Stimulated activated CD8-positive, alpha-beta memory T cell treated with anti-CD3 and anti-CD28 coated beads, Interleukin-4, amount 100 ng/mL, for 48 hours (primary cell): ENCODE measurements at places on chromosomes 7 and 10.
A peak's percentile ranks its signal among the peaks of the same experiment; 100 is the strongest.

- DNase-seq: no peak
These were observed 94.4 kb upstream of the PRR15 start for GRCh38 chr7:29469281-29469680.

DNA sequence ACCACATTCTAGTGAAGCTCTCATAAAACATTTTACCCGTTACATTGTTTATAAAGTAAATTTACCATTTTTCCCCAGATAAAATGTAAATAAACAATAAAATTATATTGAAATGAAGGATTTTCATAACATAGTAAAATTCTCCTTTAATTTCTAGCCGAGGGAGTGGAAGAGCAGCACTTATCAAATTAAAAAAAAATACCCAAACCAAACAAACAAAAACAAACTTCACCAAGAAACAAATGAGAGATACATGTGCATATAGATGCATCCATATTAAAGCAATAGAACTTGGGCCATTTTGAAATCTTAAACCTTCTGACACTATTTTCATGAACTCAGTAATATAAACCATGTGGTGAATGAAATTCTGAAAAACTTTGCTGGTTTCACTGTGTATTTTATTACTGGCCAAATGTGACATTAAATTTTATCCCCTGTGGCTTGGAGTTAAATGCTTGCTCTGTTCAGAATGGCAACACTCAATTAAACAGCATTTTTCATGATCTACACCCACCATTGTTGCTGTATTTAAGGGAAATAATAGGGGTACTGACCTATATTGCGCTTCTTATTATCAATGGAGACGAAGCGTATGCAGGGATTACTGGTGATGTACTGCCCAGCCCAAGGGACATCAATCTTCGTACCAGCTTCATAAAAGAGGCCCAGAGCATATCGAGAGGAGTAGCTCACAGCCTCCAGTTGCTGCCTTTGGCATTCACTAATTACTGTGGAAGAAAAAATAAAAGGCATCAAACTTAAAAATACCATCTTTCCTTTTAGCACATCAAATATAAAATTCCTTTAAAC is 220.9 kb downstream of the RNLS start:
- DNase-seq: no peak

DNA sequence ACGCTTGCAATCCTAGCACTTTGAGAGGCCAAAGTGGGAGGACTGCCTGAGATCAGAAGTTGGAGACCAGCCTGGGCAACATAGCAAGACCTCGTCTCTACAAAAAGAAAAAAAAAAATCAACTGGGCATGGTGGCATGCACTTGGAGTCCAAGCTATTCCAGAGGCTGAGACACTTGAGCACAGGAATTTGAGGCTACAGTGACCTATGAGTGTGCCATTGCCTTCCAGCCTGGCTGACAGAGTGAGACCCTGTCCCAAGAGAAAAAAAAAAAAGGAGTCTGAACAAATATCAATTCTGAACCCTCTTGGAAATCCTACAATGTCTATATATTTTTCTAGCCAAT is 126.8 kb upstream of the NRP1 start:
- DNase-seq: no peak

DNA sequence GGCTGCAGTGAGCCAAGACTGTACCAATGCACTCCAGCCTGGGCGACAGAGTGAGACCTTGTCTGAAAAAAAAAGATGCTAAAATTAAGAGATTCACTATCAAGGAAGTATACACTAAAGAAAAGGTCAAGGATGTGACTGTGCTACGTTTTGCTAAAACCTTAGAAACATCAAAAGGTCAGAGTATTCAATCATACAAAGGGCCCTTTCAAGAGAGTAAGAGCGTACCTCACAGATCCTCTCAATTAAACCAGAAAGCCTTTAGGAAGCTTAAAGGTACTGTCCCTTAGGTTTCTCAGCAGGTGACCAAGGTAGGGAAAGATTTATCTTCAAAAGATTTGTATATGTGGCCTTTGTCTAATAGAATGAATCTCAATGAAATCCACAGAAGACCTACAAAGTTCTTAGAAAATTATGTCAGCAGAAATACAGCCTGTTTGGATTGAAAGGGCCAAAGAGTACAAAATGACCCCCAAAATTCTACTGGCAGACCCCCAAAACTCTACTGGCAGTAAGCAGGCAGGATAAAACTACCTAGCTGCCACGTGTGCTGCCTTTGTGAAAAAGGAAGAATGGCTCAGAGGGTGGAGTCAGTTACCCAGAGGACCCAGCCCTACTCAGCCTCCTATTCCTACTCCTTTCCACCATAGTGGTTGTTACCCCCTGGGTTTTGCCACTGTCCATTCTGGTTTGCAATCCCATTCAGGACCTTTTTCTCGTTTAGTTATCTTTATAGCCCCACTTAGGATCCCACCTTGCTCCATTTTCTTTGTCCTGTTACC is 36.7 kb downstream of the ARHGAP19 start:
- no peak for DNase-seq

- DNase-seq: no peak
These were observed 105.4 kb upstream of the GLI3 start for GRCh38 chr7:42342381-42342780.

GRCh38 chr7:46126675-46127300 is 205.7 kb upstream of the IGFBP3 start:
- no peak for DNase-seq

- peak; percentile 24 for DNase-seq
These were observed 173.5 kb downstream of the CUX1 start for GRCh38 chr7:101990811-101991418.

DNA sequence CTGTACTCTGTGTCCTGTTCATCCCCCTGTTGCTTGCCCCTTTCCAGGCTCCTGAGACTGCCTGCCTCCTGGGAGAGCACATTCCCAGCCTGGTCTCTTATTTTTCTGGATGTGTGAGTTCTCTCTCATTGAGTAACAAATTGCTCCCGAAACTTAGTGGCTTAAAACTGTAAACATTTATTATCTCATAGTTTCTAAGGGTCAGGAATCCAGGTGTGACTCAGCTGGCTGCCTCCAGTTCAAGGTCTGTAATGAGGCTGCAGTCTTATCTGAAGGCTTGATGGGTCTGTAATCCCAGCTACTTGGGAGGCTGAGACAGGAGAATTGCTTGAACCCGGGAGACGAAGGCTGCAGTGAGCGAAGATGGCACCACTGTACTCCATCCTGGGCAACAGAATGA is 53.6 kb upstream of the PRR15 start:
- no peak for DNase-seq

- no peak for DNase-seq
These were observed 66.4 kb downstream of the GALNT17 start for GRCh38 chr7:71198391-71198790.

DNA sequence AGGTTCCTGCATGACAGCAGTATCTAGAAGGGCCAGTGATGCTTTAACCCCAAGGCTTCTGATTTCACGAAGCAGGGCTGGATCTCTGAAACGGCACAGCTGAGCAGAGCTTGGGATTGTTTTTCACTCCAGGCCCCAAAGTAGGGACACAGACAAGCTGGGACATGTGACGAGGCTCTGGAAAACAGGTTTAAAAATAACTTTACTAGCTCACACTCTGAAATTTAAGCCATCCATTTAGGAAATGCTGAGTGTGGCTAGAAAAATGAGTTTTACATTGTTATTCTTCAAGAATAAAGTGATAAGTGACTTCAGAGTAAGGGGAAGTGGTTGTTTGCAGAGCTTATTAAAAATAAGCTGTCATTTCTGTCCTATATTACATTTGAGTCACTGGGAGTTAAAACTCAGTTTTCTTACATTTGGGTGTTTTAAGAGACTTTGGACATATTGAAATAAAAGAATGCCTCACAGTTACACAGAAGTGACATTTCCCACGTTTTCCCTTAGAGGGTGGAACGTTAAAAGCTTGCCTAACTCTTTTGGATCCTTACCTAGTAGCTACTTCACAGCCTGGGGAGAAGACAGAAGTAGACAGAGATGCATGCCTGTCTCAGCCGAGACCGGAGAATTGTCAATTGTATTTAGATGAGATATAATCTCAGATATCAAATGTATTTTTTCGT is 107.8 kb downstream of the GALNT17 start:
- no peak for DNase-seq

DNA sequence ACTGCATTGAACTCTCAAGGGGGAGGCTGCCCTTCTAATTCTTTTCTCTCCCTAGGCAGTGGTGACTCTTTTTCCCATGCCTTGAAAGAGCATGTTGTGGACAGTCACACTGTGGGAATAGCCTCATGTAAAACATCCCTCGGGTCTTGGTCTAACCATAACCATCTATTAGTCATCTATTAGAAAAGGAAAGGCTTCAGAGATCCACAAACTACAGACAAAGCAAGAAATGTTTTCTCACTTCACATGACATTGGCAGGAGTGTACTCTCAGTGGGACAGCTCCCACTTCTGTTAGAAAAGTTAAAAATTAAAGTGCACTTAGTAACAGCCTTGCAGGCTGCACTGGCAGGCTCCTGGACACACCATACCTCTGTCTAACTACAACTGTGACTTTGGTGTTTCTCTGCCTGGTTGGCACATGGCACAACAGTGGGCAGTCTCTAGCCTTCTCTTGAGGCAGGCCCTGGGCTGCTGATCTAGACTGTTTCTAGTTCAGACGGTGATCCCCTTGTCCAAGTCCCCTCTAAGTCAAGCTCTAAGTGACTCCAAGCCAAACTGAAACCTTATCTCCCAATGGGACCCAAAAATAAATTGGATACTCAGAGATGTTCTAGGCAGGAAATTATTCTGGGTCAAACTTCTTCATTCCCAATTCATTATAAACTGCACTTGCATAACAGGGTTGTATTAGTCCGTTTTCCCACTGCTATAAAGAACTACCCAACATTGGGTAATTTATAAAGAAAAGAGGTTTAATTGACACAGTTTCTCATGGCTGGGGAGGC is 57.9 kb upstream of the ITGB1 start:
- no peak for DNase-seq

DNA sequence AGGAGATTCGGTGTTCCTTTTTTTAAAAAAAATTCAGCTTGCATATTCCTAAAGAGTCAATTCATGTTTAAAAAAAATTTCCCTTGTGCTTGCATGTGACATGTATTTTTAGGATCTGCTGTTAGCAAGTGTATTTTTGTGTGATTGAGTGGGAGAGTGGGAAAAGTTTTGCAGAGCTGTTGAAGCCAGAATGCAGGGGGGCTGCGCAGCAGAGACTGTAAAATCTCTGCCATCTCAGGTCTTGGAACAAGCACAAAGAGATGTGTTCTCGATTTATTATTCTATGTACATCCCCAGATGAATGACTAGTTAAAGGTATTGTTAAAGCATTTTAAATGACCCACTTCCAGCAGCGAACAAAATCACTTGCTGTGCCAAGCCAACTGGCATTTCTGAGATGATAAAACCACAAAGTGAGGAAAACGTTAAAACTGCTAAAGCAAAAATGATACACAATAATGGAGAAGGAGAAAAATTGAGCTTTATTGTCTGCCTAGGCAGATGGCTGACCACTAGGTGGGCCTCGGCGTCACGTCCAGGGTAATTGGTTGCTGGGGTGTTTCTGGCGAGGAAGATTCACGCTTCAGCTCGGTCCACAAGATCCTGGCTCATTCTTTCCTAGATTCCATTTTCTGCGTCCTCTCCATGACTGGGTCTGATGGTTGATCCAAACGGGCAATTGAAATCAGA is 67.0 kb upstream of the ATRNL1 start:
- no peak for DNase-seq

DNA sequence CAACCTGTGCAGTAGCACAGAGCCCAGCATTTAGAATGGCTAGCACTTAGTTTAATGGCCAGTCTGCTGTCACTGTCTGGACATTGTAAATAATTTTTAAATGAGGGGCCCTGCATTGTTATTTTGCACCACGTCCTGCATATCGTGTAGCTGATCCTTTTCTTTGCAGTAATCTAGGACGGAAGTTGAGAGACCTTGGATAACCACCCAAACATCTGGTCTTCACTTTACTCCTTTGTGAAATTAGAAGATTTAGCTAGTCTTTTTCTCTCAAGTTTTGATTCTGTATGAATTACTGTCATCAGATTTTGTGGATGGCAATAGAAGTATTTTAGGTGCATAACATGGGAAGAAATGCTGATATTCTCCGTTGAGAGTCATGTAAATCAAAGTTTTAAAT is 1.9 kb downstream of the MIOS start:
- no peak for DNase-seq

GRCh38 chr10:7541137-7542087 is 125.4 kb downstream of the ITIH5 start:
- DNase-seq: no peak

- DNase-seq: no peak
These were observed 1.9 kb downstream of the CYP26A1 start for GRCh38 chr10:93075369-93076221.

DNA sequence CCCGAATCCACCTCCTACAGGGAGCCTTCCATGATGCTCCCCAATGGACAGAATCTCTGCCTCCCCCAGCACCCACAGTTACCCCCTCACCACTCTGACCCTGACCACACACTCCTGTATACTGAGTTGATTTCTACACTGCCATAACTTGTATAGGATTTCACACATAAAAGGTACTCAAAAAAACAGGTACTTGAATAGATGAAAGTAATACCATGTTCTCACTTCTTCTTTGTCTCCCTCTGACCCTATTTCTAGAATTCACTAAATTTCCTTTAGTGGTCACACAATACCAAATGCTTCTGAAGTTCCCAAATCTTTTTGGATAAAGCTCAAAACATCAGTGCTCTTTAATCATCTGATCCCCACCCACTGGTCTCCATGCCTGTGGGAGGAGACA is 45.4 kb downstream of the HSPA12A start:
- DNase-seq: no peak

- no peak for DNase-seq
These were observed 1190.9 kb downstream of the TYW1 start for GRCh38 chr7:68187532-68187931.

DNA sequence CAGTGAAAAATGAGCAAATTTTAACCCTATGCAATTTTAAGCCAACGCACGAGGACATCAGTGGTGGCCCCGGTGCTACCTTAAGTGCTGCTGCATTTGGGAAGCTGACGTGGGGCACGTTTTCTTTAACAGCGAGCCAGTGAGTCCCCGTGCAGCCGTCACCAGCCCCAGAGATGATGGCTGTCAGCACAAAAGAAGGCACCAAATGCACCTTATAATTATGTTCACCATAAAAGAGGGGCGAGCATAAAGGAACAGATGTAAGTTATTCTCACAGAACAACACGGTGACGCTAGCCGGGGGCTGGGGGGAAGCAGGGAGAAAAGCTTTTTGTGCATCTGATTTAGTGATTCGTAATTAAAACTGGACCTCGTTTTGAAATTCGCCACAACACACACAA is 260.1 kb downstream of the DNAJB6 start:
- no peak for DNase-seq

- no peak for DNase-seq
These were observed 4.9 kb upstream of the VSIR start for GRCh38 chr10:71778071-71778825.

GRCh38 chr10:34854147-34854601 is 39.1 kb upstream of the PARD3 start:
- no peak for DNase-seq
